ENCODE measurements at places on chromosomes 5 and 9.

GRCh38 chr5:143914756-143915155, 102.8 kb downstream of the HMHB1 start:
- DNase-seq = no peak

DNA sequence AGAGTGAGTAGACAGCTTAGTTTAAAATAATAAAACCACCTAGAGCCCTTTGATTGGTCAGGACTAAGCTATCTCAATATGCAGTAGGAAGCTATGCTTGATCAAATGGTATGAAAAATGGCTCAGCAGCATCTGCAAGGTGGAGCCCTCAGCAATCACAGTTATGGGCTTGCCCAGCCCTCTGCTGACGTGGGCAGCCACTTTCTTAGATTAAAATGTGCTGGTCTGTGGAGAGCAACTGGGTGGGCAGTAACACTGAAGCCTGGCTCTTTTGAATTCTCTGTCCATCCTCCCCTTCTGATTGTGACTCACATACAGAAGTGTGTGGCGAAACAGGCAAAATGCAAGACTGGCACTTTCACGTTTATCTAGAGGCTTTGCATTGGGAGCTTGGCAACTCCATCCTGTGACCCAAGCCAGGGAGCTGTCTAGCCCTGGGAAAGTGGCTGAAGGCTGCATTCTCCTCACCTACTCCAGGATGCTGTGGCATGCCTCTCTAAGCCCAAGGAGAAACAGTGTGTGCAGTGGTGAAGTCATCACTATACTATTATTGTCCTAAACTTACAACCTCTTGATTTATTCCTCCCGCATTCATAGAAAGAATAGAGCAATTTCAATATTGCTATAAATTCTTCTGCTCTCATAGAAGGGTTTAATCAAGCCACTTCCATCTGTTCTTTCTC, 61.1 kb downstream of the MED10 start:
- DNase-seq = no peak

- DNase-seq = no peak
Measured at GRCh38 chr9:89610391-89610925, 5.6 kb downstream of the GADD45G start.

- DNase-seq = no peak
Measured at GRCh38 chr5:176762489-176762888, 47.9 kb upstream of the UNC5A start.

- DNase-seq = no peak
Measured at GRCh38 chr9:130090915-130091314, 37.2 kb downstream of the GPR107 start.

- no peak for DNase-seq
Measured at GRCh38 chr9:108086624-108087023, 597.1 kb upstream of the KLF4 start.

DNA sequence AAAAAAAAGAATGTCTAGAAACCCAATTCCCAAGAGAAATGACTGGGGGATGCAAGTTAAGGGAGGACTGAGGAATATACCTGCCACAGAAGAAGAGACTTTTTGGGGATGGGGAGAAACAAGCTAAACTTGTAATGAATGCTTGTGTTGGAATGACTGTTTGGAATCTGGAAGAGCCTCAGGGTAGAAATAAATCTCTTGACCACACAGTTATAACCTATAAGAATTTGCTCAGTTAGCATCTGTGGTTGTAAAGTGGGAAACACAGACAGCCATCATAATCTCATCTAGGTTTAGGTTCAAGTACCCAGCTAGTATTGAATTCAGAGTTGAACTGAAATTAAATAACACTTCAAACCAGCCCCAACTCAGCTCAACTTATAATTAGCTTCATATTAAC, 678.3 kb upstream of the CHD1 start:
- DNase-seq = no peak

DNA sequence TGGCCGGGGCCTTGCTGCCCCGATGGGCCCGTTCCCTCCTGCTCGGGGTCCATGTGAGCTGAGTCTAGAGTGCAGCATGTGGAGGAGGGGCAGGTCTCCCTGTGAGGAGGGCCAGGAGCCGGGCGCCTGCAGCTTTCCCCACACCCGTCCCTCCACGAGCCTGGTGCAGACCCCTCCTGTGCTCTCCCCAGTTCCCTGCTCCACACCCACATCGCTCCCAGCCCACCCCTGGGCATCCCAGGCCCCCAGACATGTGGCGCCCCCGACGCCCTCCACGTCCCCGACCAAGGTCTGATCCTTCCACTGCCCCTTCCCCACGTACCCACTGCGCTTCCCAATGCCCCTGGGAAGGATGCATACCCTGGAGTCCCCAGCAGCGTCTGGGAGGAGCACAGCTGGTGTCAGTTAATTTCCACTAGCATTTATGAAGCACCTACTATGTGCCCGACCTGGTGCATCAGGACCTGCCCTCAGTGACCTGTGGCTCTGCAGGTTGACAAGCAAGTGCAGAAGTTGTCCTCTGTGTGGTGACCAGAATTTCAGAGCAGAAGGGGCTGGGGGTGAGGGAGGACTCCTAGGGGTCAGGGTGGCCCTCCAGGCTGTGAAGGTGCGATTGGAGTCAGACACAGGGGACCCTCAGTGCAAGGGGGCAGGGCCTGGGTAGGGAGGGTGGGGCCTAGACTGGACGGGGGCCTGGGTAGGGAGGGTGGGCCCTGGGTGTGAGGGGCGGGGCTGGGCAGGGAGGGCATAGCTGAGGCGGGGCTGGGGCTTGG, 10.8 kb upstream of the SLC6A18 start:
- no peak for DNase-seq

GRCh38 chr9:106878934-106879333, 16.0 kb downstream of the ZNF462 start:
- DNase-seq = no peak

DNA sequence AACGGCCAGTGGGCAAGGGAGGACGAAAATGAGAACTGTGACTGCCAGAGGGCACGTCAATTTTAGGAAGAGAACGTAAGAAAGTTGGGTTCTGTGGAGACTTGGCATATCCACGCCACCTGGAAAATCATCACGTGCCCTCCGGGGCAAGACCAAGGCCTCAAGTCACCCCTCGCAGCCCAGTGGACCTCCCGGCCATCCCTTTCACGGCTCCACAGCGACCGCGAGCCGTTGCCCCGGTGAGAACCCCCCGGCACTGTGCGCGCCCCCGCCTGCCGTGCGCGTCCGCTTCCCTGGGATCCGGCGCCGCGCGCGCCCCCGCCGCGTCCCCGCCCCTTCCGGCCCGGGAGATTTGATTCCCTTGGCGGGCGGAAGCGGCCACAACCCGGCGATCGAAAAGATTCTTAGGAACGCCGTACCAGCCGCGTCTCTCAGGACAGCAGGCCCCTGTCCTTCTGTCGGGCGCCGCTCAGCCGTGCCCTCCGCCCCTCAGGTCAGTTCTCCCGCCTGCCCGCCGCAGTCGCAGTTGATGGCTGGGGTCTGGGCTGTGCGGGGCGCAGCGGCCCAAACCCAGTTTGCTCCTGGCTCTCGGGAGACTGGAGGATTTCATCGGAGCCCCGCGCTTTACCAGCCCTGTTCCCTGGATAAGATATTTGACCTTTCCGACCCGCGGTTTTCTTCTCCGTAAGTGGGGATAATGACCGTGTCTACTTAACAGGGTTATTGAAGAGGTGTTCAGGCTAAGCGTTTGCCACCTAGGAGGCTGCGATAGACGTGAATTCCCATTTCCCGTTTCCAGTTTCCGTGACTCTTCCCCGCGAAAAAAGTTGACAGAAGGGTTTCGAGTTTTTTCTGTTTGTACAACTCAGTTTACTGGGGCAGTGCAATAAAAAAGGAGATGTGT, at the start of gene MELK:
Gene MELK (plus strand): TSS at position 381 of the 904 bp plus-strand sequence. CDS start 8,787 bp downstream, outside the sequence.
- peak; percentile 69 for DNase-seq

GRCh38 chr5:131536211-131536826, 98.7 kb downstream of the RAPGEF6 start:
- peak; percentile 78 for DNase-seq

DNA sequence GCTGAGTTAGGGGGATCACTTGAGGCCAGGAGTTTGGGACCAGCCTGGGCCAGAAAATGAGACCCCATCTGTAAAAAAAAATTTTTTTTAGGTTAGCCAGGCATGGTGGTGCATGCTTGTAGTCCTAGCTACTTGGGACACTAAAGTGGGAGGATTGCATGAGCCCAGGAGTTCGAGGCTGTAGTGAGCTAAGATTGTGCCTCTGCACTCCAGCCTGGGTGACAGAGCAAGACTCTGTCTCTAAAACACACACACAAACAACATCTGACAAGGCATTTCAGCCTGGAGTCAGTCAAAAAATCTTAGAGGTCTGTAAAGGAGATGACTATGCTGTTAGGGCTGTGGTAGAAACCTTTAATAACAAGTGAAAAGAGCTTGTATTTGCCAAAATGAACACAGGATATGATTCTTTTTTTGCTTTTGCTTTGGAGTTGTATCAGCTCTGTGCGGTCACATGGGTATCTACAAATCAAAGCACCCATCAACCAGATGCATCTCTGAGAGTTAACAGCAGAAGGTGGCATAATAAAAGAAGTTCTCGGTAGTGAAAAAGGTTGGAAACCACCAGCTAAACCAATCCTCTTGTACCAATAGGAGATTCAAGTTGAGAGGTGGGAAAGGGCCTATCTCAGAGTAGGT, 3.6 kb upstream of the PSMD5 start:
- DNase-seq = no peak

GRCh38 chr9:29556317-29556716, 1983.0 kb upstream of the C9orf72 start:
- DNase-seq = peak; percentile 7

GRCh38 chr5:73940801-73941200, 314.8 kb downstream of the ARHGEF28 start:
- DNase-seq = no peak

- DNase-seq = no peak
Measured at GRCh38 chr9:30075451-30076199, 2308.8 kb upstream of the ACO1 start.

- DNase-seq = peak; percentile 51
Measured at GRCh38 chr5:115888027-115888426, 46.3 kb downstream of the AP3S1 start.

DNA sequence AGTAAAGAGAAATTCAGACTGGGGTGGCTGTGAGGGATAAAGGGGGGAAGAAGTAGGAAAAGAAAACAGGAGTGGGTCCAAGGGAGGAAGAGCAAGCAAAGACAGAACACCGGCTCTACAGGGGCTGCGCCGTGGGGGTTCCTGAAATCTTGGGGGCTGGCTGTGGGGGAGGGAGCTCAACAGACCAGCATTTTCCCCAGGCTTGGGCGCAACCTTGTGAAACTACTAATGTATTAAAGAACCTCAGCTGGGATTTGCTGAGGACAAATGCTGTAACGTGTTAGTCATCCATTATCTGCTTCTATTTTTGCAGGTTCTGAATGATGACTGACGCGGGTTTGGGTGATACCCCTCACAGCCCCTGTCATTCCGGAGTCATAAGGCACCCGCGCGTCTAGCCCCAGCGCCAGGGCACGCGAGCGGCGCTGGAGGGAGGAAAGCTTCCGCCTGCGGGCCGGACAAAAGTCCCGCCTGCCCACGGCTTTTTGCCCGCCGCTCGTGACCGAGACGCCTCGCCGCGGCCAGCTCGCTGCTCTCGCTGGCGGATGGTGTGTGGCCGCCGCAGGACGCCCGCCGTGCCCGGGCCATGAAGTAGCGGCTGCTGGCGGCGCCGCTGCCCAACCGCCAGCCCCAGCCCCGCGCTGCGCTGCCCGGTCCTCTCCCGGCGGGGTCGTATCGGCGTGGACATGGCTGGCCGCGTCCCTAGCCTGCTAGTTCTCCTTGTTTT, 110.6 kb downstream of the PAM start:
- peak; percentile 23 for DNase-seq

DNA sequence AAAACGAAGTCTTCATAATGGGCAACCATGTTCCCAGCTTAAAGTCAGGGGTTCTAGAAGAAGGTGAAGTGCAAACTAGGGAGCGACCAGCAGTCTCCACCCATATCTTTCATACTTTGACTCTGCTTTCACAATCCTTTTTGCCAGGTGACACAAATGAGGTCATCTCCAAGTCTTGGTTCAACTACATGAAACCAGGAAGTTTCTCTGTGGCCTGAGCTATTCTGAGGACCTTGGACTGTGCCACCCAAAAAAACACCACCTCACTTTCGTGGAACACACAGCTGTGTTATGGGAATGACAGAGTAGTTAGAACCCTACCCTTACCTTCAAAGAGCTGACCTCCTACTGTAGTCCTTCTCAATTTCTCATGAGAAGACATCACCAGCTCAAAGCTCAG, 309.2 kb downstream of the AGTPBP1 start:
- DNase-seq = no peak

GRCh38 chr5:40395251-40395650, 284.5 kb upstream of the PTGER4 start:
- no peak for DNase-seq

DNA sequence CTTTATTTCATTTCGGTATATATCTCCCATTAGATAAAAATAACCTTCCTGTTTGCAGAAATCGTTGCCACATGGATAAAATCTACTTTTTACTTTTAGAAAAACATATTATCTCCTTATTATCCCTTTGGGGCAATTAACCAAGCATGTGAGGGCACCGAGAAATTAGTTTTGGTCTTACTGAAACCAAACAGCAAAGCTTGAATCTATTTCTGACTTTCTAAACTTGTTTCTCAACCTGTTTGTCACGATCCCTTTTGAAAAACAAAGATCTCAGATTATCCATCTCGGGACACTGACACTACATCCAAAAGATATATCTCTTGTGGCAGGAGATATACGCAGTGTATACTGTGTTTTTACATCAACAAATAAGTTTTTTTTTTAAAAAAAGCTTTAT, 2.3 kb downstream of the TUT7 start:
- DNase-seq = no peak

- no peak for DNase-seq
Measured at GRCh38 chr5:35476797-35477196, 140.9 kb upstream of the SPEF2 start.

GRCh38 chr5:138569782-138570181, 5.4 kb downstream of the HSPA9 start:
- DNase-seq = no peak

DNA sequence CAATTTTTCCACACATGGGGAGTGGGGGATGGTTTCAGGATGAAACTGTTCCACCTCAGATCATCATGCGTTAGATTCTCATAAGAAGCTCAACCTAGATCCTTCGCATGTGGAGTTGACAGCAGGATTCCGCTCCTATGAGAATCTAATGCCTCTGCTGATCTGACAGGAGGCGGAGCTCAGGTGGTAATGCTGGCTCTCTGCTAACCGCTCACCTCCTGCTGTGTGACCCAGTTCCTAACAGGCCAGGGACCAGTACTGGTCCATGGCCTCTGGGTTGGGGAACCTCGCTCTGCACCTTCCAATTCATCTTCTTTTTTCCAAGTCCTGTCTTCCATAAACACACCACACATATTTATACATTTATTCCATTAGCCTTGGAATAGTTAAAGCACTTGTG, 33.0 kb downstream of the POU5F2 start:
- no peak for DNase-seq
